ENCODE measurements at places on chromosomes 1 and 21.
A peak's percentile ranks its signal among the peaks of the same experiment; 100 is the strongest.

- ATAC-seq, result no peak
Measured at GRCh38 chr1:103156966-103157365, 48.6 kb upstream of the COL11A1 start.

- peak; percentile 5 for ATAC-seq
Measured at GRCh38 chr1:151790940-151791651, 796 bp upstream of the TDRKH start.

DNA sequence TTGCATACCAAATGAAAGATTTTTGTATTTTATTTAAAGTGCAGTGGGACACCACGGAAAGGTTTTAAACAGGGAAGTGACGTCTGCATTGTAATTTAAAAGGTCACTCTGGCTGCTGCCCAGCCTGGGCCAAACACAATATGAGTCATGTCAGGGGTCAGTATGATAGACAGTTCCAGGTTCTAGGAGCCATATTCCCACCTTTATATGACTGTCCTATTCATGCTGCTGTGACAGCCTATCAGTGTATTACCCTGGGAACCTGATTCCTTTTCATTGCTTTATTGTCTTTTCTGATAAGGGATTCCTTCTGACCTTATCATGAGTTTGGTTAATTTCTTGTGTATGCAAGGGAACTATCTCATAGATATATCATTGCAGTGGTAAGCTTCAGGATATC is 5.3 kb downstream of the VANGL1 start:
- no peak for ATAC-seq

DNA sequence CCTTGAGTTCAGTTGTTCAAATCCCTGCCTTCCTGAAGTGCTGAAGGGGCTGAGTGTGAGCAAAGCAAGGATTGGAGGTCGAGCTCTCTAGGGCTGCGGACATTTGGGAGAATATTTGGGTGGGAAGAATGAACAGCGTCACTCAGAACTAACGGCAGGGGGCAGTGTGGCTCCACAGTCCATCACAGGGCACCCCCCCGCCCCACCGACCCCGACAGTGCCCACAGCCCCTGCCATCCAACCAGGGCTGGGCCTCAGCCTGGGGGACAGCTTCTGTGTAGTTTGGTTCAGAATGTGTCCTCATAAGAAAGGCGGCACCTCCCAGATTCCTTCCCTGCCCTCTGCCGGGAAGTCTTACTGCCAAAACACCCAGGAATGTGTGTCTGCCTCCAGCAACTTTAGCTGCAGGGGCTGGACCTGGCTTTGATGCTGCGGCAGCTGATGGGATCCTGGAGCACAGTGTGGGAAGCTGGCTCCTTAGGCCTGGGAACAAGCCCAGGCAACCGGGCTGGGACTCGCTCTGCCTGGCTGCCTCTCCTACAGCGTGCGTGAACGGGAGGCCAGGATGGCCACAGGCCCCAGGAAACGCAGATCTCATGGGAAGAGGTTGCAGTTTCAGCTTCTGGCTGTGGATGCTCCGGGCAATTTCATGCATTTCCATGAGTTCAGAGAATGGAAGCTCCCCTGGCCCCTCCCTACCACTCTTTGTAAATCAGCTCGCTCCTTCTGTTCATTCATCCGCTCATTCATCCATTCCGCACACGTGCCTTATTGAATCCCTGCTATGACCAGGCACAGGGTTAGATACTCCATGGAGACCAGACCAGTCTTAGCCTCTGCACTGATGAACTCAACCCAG is 104.9 kb upstream of the TMPRSS2 start:
- ATAC-seq, result peak; percentile 26

GRCh38 chr1:165080253-165080896 is 276.1 kb downstream of the LMX1A start:
- no peak for ATAC-seq

- ATAC-seq, result no peak
Measured at GRCh38 chr1:218250492-218250891, 34.6 kb upstream of the RRP15 start.

- ATAC-seq, result no peak
Measured at GRCh38 chr1:25747046-25747719, 52.8 kb upstream of the SELENON start.

- no peak for ATAC-seq
Measured at GRCh38 chr1:213135572-213135971, 84.5 kb downstream of the RPS6KC1 start.

- peak; percentile 47 for ATAC-seq
Measured at GRCh38 chr1:59316497-59317128, 19.7 kb downstream of the FGGY start.

DNA sequence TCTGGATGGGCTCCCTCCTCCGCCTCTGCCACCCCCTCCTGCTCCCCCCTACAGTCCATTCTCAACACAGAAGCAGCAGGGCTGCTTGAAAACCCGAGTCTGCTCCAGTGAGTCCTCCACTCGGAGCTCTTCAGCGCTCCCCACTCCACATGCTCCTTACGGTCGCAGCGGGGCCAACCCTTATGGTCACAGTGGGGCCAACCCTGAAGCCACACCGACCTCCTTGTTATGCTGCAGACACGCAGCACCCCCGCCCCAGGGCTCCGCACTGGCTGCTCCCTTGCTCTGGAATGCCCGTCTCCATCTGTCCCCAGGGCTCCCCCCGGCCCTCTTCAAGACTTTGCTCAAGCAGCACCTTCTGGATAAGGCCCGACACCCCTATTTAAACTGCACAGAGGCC is 22.6 kb downstream of the GPR157 start:
- ATAC-seq, result no peak

- no peak for ATAC-seq
Measured at GRCh38 chr1:211473823-211474222, 18.1 kb downstream of the RD3 start.
